ENCODE measurements at places on chromosomes 1 and 21.

- DNase-seq = peak; percentile 46
These were observed 40.1 kb downstream of the PTPRC start for GRCh38 chr1:198678901-198679329.

- no peak for DNase-seq
These were observed 32.9 kb downstream of the PBX1 start for GRCh38 chr1:164591858-164592257.

DNA sequence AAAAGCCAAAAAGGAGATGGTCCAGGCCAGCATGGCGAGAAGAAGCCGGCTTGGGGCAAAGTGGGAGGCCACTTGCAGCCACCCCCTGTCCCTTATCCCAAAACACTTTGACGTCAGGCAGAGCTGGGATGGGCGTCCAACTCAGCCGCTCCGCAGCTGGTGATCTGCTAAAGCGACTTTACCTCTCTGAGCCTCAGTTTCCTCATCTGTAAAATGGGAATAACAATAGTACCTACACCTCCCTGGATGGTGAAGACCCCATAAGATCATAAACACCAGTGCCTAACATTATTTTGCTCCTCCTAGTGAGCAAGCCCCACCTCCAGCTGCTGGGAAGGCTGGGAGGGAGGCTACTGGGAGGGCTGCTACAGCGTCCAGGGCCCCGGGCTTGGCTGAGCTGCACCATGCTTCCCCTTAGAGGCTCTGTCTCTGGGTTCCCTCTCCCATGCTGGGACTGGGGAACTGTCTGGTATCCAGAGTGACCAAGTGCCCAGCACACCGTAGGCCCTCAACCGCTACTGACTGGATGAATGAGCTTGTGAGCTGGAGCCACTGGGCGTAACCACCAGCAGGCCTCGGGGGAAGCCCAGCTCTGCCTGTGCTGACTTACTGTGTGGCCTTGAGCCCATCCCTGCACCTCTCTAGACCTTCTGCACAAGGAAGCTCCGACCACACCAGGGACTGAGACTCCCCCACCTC lies 18.3 kb downstream of the IFFO2 start:
- DNase-seq = no peak

DNA sequence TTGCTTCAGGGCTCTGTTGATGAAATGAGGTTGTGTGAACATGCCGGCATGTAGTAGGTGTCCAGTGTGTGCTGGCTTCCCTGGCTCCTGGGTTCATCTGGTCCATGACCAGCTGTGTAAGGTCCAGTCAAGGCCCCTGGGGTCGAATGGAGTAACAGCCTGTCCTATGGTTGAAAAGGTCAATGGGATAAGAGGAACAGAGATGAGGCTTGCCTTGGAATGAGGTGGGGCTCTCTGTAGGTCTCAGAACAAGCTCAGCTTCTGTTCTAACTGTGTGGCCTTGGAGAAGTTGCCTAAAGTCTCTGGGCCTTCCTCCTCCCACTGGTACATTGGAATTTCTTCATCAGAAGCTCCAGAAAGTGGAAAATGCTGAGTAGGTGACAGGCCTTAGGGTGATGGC lies 26.6 kb downstream of the RPS6KA1 start:
- no peak for DNase-seq

- no peak for DNase-seq
These were observed 13.8 kb downstream of the PAXBP1 start for GRCh38 chr21:32757804-32758203.

GRCh38 chr1:1614204-1614953 lies 921 bp upstream of the MIB2 start:
- DNase-seq = peak; percentile 78

GRCh38 chr1:107633596-107633995 lies 331.4 kb downstream of the VAV3 start:
- DNase-seq = no peak

DNA sequence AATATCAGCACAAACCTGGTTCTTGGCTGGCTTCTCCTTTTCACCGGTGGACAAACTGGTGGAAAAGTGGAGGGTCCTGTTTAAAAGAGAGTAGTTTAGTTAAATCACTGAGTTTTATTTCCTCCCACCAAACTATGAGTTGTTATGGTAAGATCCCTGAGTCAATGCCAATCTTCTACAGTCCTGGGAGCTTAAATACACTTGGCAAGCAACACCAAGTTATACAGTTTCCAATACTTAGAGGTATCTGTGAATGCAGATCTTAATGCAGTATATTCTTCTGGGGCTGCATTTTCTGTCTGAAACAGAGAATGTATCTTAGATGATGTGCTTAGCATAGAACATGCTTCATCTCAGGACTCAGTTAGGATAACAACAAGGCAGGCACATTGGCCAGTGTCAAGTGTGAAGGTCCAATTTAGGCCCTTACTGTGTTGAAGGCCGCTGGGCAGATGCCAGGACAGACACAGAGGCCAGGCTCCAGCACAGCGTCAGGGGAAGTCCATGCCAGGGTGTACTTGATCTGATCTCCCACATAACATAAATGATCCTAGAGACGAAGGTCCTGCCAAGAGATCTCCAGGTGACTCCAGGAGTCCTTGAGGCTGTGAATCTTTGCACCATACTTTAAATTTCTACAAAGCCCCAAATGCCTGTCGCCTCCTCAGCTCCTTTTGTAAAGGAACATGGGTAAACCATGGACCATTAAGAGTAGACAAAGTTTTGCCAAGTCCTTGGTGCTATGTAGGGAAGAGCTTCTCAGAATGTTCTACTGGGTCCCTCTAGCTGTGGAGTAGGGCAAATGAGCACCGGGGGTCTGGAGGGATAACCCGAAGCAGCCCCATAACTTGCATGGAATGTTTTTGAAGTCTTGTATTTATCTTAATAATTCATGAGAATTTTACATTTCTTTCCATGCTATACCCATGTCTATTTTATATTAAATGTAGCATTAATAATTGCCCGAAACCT lies 76.8 kb downstream of the KCNJ15 start:
- no peak for DNase-seq

- no peak for DNase-seq
These were observed 941 bp downstream of the ELAVL4 start for GRCh38 chr1:50109647-50110075.

- no peak for DNase-seq
These were observed 5.1 kb upstream of the TFAP2E start for GRCh38 chr1:35567947-35568558.

- DNase-seq = no peak
These were observed 9.6 kb downstream of the P3H1 start for GRCh38 chr1:42756956-42757891.

- DNase-seq = no peak
These were observed 103.0 kb downstream of the GREM2 start for GRCh38 chr1:240508950-240509349.

DNA sequence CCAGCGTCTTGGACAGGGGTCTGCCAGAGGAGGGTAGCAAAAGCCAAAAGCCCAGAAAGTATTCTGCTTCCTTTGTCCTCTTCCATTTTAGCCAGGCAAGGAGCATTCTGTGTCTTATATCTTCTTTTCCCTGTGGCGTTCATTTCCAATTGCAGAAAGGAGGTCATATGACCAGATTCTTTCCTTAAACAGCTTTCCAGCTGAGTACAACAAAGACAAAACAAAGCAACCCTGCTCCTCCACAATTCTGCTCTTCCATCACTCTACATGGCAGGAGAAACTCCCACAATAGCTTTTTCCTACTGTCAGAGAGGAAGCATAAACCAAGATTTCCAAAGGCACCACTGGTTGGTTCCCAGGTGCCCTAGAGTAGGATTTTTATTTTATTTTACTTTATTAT lies 19.7 kb downstream of the ENSA start:
- no peak for DNase-seq

GRCh38 chr1:41484402-41485241 lies at the start of gene EDN2:
EDN2 (minus strand) TSS chr1:41484683; CDS start chr1:41484601, 82 bp downstream.
- no peak for DNase-seq

GRCh38 chr21:9838738-9839642 lies 682.4 kb upstream of the TPTE start:
- no peak for DNase-seq

- DNase-seq = no peak
These were observed 41.6 kb downstream of the LAMC2 start for GRCh38 chr1:183227422-183228346.

- no peak for DNase-seq
These were observed 10.0 kb upstream of the RPE65 start for GRCh38 chr1:68459796-68460195.

GRCh38 chr1:197440715-197441114 lies 172.7 kb downstream of the CRB1 start:
- no peak for DNase-seq

- no peak for DNase-seq
These were observed 291.2 kb downstream of the PTPRC start for GRCh38 chr1:198929961-198930599.

DNA sequence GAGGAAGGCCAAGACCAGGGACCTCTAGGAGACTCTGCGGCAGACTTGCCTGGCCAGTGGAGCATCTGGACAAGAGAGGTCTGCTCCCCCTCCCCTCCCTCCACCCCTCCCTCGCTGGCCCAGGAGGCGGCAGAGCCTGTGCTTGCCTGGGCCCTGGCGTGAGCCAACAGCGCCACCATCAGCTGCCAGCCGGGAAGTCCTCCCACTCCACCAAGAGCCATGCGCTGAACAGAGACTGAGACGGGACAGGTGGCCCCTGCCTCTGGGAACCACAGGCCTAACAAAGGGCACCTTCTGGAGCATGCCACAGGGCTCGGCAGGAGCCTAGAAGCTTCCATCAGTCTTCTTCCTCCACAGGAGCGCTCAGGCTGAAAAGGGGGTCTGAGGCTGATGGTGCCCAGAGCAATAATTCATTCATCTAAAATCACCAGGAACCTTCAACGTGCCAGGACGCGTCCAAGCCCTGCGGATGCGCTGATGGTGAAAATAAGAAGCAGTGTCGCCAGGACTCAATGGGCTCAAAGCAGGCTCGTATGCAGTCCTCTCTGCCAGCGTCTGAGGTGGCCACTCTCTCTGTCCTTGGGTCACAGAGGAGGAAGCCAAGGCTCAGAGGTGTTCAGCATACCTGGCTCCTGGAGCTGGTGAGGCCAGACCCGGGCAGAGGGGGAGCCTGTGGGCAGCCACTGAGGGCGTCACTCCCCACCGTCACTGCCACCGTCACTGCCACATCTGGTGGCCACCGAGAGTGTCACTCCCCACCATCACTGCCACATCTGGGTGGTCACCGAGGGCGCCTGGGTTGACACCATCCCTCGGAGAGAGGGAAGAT lies 161.2 kb downstream of the NPHP4 start:
- DNase-seq = no peak

- DNase-seq = no peak
These were observed 13.7 kb downstream of the ALX3 start for GRCh38 chr1:110056776-110057175.

DNA sequence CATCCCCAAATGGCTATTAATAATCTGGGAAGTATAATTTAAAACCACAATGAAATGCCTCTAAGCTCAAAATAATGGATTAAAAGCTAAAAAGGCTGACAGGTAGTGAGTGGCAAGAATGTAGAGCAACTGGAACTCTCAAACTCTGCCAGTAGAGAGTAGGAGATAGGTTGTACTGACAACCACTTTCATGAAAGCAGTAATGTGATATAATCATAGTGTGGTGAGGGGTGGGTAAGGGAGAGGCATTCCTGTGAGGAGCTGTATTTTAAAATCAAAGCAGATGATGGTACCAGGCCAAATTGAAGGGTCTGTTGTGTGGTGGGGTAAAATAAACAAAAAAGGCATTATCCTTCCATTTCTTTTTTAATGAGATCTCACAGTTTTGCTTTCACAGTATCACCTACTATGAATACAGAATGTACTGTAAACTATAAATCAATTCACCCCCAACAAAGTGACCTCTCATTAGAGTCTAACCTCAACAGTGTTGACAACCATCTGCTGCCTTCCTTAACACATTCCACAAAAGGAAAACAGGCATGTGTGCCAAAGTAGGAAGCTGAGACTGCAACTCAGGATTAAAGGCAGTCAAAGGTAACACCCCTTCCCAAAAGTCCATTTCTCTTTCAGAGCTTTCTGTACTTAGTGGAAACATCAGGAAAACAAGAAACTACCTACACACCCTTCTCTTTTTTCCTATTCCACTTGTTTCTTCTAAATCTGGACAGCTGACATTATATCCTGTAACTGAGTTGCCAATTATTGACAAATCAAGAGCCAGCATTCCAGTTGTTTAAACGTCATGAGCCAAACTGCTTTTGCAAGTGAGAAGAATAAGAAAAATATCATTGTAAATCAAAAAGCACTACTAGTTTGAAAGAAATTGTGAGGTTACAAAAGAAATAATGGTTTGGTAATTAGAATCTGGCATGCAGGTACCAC lies 130.8 kb downstream of the FAF1 start:
- DNase-seq = no peak

DNA sequence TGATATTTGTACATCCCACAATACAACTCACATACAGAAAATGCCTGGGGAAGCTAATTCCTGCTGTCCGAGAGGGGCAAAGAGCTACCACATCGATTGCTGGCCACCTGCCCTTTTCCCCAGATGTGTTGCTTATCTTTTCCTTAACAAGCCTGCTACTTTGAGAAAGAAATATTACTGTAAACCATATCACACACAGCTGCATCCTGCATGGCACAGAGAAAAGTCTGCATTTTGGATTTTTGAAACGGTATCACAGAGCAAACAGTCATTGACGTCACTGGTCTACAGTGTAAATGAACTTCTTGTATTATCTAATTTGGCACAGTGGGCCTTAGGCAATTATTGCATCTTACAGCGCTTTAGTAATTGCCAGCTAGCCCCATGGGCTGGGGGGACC lies 164.7 kb downstream of the CLIC6 start:
- DNase-seq = no peak

DNA sequence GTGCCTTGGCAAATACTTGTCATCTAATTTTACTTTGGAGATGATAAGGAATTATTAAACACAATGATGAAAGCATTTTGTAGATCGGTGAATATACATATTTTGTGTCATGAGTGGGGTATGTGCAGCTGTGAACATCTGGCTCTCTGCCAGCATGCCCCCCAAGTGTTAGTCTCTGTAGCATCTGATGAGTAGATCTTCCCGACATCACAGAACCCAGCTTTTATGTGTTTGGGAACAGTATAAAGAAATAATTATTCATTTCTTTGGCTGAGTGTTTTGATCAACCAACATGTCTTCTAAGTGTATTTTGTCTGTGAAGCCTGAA lies 4.5 kb upstream of the CTNNBIP1 start:
- no peak for DNase-seq

DNA sequence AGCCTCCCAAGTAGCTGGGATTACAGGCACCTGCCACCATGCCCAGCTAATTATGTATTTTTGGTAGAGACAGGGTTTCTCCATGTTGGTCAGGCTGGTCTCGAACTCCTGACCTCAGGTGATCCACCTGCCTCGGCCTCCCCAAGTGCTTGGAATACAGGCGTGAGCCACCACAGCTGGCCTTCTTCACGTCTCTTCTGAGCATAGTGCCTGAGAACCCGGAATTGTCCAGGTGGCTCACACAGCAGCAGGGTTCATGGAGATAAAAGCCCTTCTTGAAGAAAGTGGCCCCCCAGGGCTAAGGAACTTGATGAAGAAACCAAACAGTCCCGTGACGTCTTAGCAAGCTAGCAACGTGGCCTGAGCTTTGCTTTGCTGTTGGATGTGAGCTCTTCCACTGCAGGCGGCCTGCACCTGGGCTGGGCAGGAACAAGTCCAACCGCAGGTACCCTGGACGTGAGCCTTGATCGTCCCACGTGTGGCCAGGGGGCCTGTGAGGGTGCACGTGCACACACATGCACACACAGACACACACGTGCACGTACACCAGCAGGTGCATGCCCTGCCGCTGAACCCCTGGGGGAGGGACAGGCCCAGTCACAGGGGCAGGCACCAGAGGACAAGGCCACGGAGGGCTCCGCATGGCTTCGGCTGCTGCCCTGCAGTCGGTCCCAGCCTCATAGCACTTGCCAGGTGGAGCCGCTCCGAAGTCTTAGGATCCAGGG lies 23.4 kb upstream of the TRAPPC10 start:
- DNase-seq = no peak

Measured in CD8-positive, alpha-beta memory T cell (primary cell).